Skeletal muscle cell (primary cell): ENCODE measurements at places on chromosomes 16 and 17.

DNA sequence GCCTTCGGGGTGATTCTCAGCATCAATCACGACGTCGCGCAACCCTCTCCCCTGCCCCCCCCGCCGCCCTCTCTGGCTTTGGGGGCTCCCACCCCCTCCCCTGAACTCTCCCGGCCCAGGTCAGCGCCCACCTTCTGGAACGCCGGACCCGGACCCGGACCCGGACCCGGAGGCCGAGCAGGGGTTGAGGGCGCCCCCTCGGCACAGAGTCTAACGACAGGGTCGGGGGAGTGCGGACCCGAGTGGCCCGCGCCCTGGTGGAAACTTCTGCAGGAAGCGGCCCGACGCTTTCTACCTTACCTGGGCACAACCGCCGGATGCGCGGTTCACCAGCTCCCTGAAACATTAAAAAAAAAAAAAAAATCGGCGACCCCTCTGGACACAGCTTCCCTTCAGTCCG lies 16.2 kb downstream of the SALL1 start:
- DNase-seq = no peak

GRCh38 chr16:13968835-13969234 lies 48.9 kb downstream of the ERCC4 start:
- DNase-seq = no peak

- DNase-seq = no peak
These were observed 22.7 kb downstream of the YPEL2 start for GRCh38 chr17:59353936-59354755.

GRCh38 chr17:63405741-63406261 lies 40.3 kb downstream of the CYB561 start:
- peak; percentile 69 for DNase-seq

DNA sequence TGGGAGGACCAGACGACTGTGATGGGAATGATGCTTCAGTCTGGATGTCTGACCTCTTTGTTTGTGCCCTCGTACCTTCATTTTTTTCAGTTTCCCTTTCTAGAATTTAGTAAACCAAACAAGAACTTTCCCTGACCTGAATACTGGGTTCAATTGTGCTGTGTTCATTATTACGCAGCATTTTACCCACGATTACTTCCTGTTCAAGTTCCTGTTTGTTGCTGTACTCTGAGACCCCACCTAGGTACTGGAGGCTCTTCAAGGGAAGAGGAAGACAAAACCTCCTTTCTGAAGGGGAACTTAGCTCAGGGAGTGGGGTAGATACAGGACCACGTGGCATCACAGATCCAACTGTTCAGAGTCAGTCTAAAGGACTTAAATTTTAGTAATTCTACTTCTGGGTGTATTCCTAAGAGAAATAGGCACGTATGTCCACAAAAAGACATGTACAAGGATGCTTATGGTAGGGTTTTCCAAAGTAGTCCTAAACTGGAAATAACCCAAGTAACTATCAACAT lies 9.2 kb upstream of the PRKCB start:
- DNase-seq = no peak

GRCh38 chr17:34386697-34387550 lies 23.9 kb upstream of the CCL1 start:
- DNase-seq = no peak

GRCh38 chr17:78340183-78340955 lies 19.5 kb downstream of the SOCS3 start:
- DNase-seq = no peak

DNA sequence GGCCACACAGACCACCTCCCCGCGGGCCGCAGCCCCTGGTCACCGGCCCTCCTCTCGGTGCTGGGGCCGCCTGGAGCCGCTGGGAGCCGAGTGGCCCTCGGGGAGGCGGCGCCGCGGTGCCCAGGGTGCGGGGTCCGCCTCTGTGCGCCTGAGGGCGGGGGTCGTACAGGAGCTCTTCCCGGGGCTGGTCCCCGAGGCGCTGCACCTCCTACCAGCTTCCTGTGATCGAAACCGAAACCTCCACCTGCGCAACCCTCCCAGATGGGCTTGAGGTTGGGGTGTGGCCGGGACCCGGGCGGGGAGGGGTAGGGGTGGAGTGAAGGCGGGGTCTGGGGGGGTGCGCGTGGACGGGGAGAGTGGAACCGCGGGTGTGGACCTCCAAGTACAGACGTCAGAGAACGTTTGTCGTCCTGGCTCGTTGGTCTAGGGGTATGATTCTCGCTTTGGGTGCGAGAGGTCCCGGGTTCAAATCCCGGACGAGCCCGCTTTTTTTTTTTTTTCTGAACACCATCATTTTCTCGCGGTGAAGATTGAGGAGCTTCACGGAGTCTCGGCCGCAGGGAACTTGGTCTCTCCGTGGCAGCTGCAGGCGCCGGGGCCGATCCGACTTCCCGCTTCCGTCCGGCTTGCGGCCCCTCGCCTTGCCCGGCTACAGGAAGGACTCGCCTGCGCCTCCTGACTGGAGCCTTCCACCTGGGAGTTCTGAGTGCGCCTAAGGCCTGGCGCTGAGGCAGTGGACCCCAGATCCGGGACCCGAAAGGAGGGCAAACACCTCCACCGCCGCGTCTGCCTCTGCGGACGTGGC lies 23.9 kb downstream of the ZNF213 start:
- no peak for DNase-seq

DNA sequence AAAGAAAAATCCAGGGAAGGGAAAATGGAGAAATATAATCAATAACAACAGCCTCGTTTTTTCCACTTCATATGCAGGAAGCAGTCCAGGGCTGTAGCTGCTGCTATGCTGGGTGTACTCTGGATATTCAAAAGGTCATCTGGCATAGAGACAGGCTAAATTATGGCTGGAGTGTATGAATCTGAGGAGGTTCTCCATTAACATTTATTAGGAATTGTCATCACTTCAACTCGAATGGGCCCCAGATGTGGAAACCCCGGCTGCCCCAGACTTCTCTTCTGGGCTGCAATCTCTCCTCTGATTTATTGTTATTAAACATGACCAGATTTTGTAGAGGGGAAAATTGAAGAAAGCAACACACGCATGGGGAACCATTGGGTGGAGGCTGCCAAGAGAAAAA lies 33.5 kb upstream of the SKAP1 start:
- DNase-seq = no peak

DNA sequence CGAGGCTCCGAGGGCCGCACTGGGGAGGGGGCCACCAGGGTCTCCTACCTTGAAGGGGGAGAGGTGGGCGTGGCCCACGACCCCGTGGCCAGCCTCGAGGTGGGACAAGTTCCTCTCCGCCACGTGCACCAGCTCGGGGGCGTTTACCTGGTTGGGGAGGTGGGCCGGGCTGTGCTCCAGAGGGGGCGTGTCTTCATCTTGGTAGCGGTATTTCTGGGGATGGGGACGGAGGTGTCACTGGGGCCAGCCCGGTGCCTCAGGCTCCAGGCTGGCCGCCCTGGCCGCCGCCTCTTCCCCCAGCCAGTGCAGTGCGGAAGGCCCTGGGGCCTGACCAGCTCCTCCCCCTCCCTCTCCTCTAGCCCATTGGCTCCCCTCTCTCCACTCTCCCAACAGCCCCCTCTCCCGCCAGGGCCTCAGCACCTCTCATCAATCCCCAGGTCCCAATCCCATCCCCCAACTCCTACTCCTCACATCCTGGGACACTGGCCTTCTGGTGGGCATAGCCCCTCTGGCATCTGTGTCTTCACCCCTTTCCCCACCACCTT lies 11.5 kb downstream of the DLG4 start:
- no peak for DNase-seq

DNA sequence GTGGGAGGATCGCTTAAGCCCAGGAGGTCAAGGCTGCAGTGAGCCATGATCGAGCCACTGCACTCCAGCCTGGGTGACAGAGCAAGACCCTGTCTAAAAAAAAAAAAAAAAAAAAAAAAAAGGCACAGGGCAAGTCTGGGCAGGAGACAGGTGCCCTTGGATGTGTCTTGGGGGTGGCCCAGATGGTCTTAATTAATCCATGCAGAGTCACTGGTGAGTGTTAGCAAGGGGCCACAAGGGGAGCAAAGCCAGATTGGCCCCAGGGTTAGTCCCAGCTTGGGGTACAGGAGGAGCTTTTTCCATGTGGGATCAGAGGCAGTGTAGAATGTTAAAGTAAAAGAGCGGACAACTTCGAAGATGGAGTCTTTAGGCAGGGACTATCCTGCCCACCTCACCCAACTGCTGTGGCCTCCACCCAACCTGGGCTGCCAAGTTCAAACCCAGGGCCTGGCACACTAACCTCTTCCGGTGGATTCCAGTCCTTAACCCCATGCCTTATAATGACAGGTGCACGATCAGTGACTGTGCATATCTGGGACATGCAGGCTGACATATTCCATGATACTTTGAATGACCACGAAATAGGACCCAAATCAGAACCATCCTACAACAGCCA lies 32.2 kb upstream of the MFSD6L start:
- no peak for DNase-seq

- no peak for DNase-seq
These were observed 604 bp upstream of the ZC3H18 start for GRCh38 chr16:88569614-88569984.

DNA sequence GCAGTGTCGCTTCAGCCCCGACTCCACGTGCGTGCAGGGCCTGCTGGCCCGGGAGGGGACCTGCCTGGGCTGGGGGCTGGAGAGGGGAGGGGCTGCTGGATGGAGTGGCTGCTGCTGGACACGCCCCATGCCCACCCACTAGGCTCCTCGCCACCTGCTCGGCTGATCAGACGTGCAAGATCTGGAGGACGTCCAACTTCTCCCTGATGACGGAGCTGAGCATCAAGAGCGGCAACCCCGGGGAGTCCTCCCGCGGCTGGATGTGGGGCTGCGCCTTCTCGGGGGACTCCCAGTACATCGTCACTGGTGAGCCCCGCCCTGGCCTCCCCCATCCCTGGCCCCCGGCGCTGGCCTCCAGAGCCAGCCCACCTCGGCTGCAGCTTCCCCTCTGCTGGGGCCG lies 2.4 kb downstream of the BRICD5 start:
- DNase-seq = no peak

- no peak for DNase-seq
These were observed 299.8 kb downstream of the SEC14L1 start for GRCh38 chr17:77440560-77440981.

- no peak for DNase-seq
These were observed 35.6 kb downstream of the ELAC2 start for GRCh38 chr17:12982224-12982623.
